Fibroblast of the conjunctiva (primary cell): ENCODE measurements at places on chromosomes 4 and X.

DNA sequence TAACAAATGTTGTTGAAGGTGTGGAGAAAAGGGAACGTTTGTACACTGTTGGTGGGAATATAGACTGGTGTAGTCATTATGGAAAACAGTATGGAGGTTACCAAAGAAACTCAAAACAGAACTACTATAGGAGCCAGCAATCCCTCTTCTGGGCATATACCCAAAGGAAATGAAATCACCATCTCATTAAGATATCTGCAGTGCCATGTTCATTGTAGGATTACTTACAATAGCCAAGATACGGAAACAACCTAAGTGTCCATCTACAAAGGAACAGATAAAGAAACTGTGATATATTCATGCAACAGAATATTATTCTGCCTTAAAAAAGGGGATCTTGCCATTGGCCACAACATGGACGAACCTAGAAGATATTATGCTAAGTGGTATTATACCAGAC, 22.2 kb downstream of the APBB2 start:
- DNase-seq = no peak

DNA sequence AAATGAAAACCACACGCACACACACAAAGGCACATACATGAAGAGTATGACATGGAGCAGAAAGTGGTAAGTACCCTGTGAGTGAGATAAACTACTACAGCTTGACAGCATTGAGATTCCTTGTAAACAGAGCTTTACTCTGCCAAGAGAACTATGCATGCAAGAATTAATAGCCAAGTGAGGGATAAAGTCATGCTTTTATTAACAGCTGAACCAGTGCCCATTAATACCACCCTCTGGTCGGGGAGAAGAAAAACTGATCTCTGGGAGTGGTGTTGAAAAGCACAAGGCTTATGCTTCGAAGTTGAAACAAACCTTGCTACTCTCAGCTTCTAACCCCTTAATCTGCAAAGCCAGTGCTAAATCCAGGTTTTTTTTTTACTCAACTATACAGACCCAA, 95.9 kb upstream of the C1QTNF7 start:
- no peak for DNase-seq

- no peak for DNase-seq
Measured at GRCh38 chr4:25875281-25875745, 12.5 kb upstream of the SEL1L3 start.

DNA sequence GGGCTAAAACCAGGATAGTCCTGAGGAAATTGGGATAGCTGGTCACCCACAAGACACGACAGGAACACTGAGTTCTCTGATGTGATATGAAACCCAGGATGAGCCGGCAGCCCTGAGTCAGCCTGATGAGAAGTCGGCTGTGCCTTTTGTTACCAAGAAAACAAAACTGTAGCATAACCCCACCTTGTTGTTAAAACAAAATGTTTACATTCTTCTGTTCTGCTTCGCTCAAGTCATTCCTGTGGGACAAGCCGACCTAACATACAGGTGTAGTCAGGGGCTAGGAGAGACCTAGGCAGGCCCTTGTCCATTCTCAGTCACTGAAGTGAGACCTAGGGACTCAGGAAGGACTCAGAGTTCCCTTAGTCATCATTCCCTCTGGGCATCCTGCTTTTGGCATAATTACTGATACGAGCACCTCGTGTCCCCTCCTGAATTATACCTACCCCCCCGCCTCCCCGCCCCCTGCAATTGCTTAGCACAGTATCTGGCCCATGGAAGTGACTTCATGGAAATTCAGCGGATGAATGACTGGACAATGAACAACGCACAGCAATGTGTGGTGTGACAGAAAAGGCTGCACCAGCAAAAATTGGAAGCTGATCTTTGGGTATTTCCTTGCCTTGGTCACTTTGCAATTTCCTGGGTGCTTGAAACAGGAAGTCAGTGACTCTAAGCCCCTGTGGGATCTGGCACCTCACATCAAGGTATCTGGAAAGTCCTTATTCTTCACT, 31.9 kb upstream of the TLR2 start:
- DNase-seq = no peak

GRCh38 chrX:138928737-138929459, 217.4 kb upstream of the FGF13 start:
- DNase-seq = no peak

- DNase-seq = no peak
Measured at GRCh38 chr4:109912706-109913595, at the start of gene EGF. Gene EGF, plus strand, starts transcription at chr4:109912883. Its CDS starts 453 bp downstream, at chr4:109913336.

- DNase-seq = no peak
Measured at GRCh38 chr4:102091656-102092055, 253.6 kb downstream of the SLC39A8 start.

GRCh38 chr4:119581190-119581873, 47.3 kb downstream of the PDE5A start:
- no peak for DNase-seq

DNA sequence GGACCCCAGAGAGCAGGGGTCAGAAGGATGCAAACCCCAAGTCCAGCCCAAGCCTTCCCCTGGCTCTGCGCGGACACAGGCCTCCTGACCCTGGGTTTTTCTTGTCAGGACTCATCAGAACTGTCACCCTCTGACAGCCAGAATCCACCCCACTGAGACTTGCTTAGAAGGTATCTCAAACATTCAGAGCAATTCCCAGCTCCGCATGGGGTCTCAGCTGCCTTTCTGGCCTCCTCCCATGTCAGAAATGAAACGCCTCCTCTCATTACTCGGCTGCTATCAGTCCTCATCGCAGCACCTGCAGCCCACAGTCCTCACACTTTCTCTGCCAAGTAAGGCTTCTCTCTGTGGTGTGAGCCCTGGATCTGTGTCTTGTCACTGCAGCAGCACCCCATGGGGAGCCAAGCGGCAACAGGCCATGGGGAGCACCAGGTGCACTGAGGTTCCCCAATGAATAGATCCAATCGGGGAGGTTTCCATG, 97.8 kb downstream of the WFS1 start:
- no peak for DNase-seq

DNA sequence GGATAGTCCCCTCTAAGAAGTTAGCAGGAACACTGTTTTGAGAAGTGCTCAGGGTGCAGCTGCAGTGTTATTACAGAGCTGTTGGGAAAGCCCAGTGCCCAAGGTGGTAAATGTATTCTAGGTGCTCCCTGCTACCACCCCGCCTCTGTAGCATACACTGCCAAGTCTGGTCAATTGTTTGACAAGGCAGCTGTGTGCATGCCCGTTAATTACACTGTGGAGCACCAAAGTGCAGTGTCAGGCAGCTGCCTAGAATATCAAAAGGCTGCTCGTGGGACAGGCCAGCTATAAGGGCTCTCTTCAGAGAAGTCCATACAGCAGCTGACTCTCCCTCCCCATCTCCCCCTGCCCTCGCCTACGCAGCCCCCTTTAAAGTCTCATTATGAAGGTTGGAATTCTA, 99.9 kb upstream of the KLHL13 start:
- DNase-seq = no peak

- DNase-seq = no peak
Measured at GRCh38 chr4:130648570-130648969, 1552.6 kb downstream of the C4orf33 start.

DNA sequence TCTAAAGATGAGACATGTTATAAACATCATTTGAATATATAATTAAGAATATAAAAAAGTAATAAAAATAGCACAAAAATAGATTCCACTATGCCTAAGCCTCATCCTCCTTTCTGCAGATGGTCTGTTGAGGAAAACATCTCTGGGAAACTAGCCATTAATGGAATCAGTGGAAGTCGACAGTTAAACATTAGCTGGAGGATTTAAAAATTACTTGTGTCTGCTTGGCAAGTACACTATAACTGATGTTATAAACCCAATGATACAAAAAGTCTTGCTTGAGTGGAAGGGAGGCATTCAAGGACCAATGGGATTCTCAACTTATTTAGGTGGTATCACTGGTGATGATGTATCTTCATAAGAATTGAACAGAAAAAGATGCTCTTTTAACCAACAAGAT, 1598.3 kb downstream of the PCDH18 start:
- no peak for DNase-seq

DNA sequence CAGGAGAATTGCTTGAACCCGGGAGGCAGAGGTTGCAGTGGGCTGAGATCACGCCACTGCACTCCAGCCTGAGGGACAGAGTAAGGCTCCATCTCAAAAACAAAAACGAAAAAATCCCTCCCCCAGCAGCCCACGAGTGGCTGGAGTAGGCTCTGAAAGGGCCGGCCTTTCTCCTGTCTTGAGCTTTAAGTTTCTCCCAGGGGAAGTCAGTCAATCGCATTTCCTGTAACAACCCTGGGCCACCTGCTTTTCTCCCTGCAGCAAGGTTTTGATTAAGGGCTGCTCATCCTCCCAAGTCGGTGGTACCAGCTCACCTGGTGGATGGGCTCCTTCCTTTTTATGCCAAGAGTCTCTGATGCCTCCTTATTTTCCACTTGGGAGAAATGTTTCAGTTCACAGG, 2.0 kb upstream of the NYX start:
- DNase-seq = no peak

GRCh38 chrX:138691186-138691585, 20.3 kb downstream of the FGF13 start:
- no peak for DNase-seq

DNA sequence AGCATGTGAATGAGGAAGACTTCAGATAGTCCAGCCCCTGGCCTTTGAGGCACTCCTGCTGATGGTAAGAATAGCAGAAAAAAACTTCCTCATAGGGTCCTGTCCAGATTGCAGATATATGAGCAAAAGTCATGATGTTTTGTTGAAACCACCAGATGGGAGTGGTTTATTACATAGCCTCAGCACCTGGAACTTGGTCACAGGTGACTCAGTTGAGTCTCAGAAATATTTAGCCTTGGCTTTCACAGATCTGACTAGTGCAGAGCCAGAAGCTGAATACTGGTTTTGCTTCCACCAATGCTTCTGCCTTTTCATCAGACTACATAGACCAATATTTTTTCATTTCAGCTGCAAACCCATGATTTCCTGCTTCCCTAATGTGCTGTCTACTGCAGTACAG, 994.9 kb upstream of the SLIT2 start:
- no peak for DNase-seq

DNA sequence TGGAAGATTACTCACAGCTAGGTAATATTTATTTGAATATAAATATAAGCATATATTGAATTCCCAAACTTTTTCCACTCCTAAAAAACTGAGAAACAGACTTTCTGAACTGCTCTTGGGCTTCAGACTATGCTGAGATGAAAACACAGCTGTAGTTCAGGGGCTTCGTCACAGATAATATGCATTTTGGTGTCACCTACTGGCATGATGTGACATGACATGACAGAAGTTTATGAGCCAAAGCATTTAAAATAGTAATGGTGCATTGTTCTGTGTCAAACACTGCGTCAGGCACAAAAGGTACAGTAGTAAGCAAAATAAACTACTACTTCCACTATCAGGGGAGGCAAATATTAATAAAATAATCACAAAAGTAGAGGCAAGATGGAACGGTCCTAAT, 171.3 kb downstream of the BTC start:
- no peak for DNase-seq

DNA sequence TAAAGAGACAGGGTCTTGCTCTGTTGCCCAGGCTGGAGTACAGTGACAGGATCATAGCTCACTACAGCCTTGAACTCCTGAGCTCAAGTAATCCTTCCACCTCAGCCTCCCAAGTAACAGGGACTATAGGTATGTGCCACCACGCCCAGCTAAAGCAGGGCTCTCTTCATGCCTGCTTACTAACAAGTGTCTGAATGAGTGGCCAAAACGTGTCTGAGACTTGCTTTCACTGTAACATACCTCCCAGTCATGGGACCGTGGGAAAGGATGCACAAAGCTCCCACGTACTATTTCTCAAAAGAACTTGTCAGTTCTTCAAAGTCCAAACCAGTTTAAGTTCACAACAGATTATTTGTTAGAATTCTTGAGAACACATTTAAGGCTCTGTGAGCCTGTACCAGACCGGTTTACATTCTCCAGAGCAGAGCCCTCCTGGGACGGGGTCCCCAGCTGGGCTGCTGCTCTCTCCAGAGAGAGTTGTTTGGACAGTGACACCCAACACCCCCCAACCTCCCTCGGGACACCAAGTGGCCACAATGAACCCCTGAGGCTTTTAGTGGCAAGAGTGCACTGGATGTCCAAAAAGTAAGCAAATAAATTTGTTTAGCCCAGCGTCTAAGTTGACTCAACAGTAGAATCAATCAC, 24.1 kb downstream of the SH3KBP1 start:
- no peak for DNase-seq

DNA sequence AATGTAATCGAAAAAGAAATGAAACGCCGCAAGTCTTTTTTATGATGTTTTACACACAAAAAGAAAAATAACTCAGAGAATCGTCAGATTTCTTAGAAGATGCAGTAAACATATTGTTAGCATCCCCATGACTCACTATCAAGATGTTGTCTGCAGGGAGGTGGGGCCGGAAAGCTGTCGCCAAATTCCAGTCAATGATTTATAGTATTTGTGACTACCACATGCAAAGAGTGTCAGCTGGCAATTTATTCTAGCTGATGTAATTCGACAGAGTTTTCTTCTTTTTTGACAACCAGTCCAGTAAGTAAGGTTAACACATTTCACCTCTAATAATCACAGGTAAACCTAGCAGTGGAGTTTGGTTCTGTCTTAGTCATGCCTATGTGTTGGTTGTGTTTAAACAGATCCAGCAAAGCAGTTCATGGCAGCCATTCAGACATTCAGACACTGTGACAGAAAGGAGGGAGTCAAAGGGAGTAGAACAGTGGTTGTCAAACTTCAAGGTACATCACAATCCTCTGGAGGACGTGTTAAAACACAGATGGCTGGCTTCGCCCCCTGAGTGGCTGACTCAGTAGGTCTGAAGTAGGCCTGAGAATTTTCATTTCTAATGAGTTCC, 19.8 kb upstream of the PPP1R2C start:
- no peak for DNase-seq

DNA sequence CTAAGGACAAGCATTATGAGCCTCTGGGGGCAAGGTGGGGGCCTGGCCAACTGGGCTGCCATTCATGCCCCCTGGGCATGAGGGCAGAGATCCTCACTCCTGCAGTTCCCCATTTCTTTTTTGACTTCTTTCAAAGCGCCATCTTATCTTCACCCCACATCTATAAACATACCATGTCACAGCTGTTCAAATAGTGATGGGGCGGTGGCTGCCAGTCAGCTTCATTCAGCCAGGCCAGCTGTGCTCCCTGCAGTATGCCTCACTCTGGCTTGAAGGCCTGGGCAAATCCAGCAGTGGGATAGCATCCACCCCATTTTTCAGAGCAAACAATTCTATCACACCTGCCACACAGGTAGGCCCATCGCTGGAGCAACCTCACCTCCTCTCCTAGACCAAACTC, 85.5 kb downstream of the NHSL2 start:
- no peak for DNase-seq
